Activated T-helper 2 cell treated with anti-CD3 and anti-CD28 coated beads, Interferon-gamma antibody, Interleukin-2, Interleukin-4, amounts not matched to agents 10 μg/mL and 5 μg/mL and 100 μg/mL, durations not matched to agents 14 hours and 24 hours and 36 hours (primary cell): ENCODE measurements at places on chromosomes 3 and 15. TPM values are rescaled to one million over a fixed set of nuclear protein-coding genes. Genes with fewer than 3 reads are reported as not detected.

Gene CRABP1
- 0.57 TPM in 1 of 2 replicates, not detected in the other for total RNA-seq

Gene SMCO1
- total RNA-seq = not detected in 2 replicates

Gene EIF4E3
- total RNA-seq = 17.3 and 17.9 TPM in 2 replicates

Gene SLC12A8
- 1.3 and 1.4 TPM in 2 replicates for total RNA-seq

GRCh38 chr3:73007992-73008712 is 11.5 kb downstream of the PPP4R2 start:
- DNase-seq = no peak

DNA sequence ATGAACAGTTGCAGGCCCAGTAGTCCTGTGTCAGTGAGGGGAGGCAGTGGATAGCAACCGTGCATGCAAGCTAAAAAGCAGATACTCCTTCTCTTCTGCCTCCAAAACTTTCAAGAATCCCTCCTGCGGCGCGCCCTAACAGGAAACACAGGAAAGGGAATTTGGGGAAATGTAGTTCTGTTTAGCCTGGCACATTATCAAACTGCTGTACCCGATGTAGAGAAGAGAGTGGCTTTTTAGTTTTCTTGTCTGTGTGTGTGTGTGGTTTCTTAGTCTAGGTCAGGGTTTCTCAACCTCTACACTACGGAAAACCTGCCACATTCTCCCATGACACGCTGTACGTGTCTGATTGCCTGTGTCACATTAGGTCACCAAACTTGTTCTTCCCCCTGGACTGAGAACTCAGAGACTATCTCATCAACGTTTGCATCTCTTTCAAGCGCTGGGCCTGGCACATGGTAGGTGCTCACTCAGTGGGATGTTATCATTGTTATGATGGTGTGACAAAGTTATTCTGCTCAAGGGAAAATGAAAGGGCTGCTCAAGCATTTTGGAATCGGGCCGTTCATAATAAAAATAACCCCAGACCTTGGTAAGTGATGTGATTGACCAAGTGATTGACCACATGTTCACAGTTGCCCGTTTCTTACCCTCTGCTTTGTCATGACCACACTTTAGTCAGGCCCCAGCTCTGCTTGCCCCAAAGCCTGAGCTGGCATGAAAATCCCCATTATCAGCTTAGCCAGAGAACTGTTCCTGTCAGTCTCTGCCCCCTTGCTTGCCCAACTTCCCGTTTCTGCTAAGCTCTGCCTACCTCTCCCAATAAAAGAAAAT is 33.2 kb downstream of the TM4SF4 start:
- no peak for DNase-seq

DNA sequence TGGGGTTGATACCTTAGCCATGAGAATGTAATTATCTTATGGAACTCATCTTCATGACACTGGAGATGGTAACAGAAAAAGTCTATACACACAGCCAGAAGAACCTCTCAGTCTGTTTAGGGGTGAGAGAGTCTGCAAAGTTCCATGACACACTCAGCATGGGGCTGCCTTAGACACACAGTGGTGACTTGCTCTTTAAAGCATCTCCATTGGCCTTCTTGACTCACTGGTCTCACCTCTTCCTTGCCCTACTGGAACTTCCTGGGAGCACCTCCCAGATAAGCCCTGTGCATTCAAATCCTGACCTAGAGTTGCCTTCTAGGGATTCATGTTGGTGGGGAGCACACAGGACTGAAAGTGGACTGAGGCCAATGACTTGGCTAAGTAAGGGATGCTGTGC is 9.3 kb downstream of the MAGI1 start:
- no peak for DNase-seq

GRCh38 chr15:96002890-96003859 is 327.3 kb upstream of the NR2F2 start:
- no peak for DNase-seq

- DNase-seq = no peak
Measured at GRCh38 chr3:158419820-158420653, 151.0 kb upstream of the MLF1 start.

DNA sequence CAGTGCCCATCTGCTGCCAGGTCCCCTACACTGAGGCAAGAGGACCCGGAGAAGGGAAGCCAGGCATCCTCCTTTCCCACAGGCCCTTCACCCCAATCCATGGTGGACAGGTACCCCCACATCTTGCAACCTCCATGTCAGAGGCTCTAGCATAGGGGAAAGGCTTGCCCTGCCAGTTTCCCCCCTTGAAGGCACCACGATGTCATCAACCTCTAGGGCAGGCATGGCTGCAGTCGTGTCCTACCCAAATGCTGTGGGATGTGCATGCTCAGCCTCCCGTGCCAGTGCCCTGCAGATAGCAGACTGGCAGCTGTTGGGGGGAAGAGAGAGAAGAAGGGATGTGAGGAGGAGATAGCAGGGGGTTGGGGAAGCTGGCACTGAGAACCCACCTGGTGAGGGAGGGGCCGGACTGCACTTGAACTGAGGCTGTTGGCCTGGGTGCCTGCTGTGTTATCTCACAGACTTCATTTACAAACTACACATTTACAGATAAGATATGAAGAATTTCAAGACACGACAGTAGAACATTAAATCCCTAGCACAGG is 197.5 kb downstream of the ADAMTS9 start:
- no peak for DNase-seq

DNA sequence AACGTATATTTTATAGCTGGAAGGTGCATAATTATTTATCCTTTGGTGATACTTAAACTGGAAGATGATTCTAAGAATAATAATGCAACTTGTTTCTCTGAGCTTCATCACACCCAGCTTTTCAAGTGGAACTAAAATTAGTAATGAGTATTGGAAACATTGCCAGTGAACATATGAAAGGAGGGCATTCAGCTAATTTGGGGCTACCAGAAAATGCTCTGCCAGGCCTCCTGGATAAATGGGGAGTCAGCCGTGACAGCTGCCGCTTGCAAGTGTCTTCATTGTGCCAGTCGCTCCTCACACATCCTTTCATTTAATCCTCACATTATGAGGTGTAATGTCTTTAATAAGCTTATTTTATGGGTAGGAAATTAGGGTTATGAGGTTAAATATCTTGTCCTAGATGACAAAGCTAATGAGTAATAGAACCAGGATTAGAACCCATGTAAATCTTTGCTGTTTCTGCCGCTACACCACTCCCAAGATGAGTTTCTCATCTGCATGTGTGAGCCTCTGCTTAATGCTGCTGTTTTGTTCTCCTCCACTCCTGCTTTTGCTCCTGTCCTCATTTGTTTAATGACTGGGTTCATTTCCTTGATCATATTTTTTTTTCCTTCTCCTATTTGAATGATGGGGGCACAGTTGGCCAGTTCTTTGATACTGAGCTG is 155.7 kb downstream of the PLCL2 start:
- no peak for DNase-seq

DNA sequence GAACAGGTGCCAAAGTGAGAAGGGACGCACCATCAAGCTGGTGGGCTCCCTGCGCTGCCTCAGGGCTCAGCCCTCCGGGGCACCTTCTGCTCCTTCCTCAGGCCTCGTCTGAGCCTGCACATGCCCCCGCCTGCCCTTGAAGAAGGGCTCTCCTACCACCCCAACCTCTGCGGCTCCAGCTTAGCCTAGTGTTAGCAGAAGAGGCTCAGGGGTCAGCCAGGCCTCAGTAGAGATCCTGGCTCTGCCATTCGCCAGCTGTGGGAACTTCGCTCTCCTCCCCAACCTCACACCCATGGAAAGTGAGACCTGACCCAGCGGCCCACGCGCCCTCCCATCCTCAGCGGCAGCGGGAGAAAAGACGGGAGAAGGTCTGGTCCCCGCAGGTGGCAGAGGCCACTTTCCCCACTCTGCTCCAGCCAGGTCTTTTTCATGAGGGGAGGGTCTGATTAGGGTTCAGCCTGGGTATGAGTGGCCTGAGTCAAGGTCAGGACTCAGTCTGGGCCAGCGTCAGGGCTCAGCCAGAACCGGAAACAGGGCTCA is 8.2 kb downstream of the GRIP2 start:
- DNase-seq = no peak

GRCh38 chr3:122405015-122405414 is 10.8 kb downstream of the WDR5B start:
- no peak for DNase-seq
